Hepatic stellate cell (primary cell): ENCODE measurements at places on chromosomes 1 and 21.

DNA sequence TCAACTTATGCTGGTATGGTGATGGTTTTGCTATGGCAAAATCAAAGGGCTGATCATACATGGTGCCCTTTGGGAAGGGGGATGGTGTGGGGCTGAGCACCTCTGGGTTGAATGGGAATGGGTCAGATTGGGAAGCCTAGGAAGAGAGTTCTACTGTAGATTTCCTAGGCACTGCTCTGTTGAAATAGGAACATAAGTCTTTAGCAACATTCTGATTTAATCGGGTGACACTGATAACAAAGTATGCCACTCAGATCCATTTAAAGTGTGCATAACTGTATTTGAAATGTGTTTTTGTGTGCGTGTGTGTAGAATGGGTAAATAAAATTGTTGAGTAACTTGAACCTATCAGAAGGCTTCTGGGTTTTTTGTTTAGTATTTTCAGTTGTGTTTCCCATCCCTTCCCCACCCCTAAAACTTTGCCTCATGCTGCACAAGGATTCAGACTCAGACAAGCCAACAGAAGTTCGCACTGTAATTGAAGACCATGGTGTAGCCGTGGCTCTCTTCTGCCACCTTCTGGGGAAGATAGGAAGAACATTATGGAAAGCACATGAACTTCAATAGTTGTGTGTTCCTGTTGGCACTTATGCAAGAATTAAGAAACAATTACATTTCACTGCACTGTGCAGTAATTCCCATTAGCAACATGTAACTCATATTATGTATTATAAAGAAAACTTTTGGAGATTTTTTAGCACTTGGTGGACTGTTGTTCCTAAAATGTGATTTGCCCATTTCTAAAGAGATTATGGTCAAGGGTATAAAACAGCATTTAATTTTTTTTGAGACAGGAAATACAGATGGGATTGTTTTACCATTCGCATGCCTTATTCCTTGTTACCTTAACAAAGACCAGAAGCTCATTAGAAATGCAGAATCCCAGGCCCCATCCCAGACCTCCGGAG is 10.9 kb upstream of the C4BPB start:
- DNase-seq: peak; percentile 53

DNA sequence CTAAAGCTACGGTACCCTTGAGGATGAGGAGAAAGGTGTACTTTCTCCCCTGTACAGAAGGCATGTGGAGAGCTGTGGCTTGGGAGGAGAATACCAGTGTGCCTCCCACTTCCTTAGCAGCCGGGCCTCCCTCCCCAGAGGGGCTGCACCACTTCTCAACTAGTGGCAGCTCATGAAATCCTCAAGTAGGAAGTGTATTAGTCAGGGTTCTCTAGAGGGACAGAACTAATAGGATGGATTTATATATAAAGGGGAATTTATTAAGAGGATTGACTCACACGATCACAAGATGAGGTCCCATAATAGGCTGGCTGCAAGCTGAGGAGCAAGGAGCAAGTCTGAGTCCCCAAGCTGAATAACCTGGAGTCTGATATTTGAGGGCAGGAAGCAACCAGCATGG is 53.1 kb upstream of the PPP2R5A start:
- DNase-seq: no peak

DNA sequence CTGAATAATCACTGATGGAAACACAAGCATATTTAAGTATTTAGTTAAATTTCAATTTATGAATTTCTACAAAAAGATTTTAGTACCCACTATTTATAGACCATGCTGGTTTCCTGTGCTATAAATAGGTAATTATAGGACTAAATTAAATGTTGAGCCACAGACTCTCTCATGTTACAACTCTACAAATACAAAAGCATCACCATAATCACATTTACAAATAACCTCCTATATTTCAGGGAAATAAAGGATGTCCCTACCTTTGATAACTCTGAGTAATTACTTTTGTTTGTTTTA is 32.6 kb upstream of the CCDC190 start:
- DNase-seq: no peak

GRCh38 chr1:178055093-178055492 is 38.8 kb upstream of the RASAL2 start:
- DNase-seq: no peak

DNA sequence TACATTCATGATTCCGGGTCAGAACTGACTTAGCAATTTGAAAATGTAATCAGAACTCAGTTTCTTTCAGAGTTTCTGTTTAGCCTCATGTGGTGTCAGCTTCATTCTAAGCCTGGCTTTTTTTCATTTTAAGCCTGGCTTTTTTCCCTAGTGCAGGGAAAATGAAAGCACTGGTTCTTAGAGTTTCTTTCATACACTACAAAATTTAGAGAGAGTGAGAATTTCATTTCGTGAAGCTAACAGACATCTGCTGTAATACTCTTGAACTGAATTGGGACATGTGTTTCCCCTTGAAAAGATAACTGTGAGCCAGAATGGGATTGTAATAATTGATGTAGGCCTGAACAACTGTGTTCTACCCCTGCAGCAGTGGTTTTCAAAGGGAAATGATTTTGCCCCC is 95.3 kb upstream of the KIAA0040 start:
- no peak for DNase-seq

DNA sequence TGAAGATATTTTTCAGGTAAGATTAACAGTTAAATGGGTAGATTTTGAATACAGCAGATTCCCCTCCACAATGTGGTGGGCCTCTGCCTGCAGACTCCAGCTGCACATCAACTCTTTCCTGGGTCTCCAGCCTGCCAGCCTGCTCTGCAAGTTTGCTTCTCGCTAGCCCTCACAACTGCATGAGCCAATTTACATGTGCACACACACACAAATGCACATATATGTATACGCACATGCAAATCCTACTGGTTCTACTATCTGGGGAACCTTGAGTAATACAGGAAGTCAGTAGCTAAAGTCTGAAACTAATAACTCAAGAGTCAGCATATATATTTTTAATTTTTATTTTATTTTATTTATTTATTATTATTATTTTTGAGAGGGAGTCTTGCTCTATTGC is 34.8 kb upstream of the QSOX1 start:
- no peak for DNase-seq
